Left renal pelvis (tissue), 4 donors: ENCODE measurements at places on chromosomes 1 and 21.

DNA sequence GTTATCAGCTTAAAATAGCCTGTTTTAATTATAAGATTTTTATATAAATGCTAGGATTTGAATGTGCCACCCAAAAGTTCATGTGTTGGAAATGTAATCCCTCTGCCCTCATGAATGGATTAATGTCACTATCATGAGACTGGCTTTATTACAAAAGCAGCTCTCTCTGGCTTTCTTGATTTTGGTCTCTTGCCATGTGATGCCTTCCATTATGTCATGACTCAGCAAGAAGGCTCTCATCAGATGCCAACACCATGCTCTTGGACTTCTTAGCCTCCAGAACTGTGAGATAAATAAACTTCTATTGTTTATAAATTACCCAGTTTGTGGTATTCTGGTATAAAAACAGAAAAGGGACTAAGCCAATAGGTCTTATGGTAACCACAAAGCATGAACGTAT, 6.9 kb upstream of the PRSS38 start:
- DNase-seq, result no peak

DNA sequence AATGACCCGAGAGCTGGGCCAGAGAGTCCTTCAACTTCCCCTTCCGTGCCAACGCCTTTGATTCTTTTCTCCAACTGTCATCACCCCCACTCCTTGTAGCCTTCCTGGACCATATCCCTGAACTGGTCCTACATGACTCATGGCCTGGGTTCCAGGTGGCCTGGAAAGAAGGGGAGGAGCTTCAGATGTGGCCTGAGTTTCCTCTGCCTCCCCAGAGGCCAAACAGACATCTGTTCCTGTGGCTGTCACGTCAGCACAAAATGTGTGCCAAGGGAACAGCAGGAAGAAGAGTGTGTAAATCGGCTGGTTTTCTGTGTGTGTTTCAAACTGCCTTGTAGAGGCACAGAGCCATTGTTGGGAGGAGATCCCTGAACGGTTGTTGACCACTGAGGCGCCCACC, 24.9 kb upstream of the KIRREL1 start:
- DNase-seq, result no peak

- DNase-seq, result no peak
Observed at GRCh38 chr1:181057079-181057478, 23.3 kb downstream of the MR1 start.

- DNase-seq, result no peak
Observed at GRCh38 chr1:65386439-65386838, 34.0 kb upstream of the LEPR start.

GRCh38 chr1:156052862-156053767, 483 bp downstream of the UBQLN4 start:
- DNase-seq, result peak; percentile 27

DNA sequence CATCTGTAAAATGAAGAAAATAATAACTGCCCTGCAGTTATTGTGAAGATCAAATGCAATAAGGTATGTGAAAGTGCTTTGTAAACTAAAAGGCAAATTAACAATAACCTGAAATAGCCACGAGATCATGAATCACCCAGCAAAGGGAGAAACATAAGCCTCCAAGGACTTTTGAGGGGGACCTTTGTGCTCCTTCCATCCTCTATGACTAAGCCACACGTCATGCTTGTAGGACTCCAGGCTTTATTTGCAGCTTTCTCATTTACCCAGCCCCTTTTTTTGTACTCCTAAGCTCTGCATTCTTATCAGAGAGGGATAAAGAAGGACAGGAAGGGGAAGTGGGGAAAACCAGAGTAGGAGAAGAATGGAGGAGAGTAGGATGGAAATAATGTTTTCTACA, 115.1 kb downstream of the PROX1 start:
- DNase-seq, result no peak

DNA sequence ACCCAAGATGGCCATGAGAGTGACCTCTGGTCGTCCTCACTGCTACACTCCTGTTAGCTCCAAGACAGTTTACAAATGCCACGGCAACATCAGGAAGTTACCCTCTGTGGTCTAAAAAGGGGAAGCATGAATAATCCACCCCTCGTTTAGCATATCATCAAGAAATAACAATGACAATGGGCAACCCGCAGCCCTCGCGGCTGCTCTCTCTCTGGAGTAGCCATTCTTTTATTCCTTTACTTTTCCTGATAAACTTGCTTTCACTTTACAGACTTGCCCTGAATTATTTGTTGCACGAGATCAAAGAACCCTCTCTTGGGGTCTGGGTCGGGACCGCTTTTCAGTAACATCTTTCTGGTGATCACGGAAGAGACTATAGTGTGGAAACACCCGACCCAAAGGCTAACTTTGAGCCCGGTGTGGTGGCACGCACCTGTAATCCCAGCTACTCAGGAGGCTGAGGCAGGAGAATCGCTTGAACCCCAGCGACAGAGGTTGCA, 19.8 kb upstream of the COX20 start:
- DNase-seq, result no peak

DNA sequence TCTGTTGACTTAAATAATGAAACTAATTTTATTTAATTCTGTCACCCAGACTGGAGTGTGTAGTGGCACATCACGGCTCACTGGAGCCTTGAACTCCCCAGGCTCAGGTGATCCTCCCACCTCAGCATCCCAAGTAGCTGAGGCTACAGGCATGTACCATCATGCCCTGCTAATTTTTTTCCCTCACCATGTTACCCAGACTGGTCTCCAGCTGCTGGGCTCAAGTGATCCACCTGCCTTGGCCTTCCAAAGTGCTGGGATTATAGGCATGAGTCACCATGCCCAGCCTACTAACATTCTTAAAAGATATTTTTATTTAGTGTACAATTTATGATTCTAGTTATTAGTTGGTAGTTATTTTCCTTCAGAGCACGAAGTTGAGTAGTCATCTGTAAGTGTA, 49.5 kb downstream of the NRDC start:
- no peak for DNase-seq

- no peak for DNase-seq
Observed at GRCh38 chr21:34216718-34217032, 143.3 kb downstream of the MRPS6 start.

DNA sequence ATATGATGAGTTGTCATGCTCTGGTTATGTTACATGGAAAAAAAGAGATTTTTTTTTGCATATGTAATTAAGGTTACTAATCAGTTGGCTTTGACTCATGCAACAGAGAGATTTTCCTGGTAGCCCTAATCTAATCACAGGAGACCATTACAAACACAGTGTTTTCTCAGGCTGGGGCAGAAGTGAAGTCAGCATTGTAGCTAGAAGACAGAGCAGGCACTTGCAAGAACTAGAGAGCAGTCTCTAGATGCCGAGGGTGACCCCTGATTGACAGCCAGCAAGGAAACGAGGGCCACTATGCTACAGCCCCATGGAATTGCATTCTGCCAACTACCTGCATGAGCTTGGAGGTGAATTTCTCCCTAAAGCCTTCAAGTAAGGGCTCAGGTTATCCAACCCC, 151.3 kb downstream of the RUNX1 start:
- DNase-seq, result no peak

- DNase-seq, result no peak
Observed at GRCh38 chr1:178579095-178579494, 66.2 kb downstream of the TEX35 start.

GRCh38 chr1:14597343-14598006, 1.0 kb upstream of the KAZN start:
- DNase-seq, result no peak

DNA sequence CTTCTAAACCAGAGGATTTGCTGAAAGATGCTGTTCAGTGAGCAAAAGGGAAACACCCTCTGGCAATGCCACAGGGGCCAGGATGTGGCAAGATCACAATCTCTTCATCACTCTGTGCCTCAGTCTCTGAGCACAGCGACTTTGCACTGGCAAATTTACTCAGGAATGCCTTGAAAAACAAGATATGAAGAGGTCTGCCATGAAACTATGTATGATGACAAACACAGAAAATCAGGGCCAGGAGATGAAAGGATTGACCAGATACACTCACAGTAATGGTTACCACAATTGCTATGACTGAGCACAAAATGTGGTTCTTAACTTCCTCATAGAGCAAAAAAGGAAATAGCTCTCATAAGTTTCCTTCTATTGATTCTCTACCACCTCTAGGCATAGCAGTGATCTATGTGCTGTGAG, 5.8 kb downstream of the TTC13 start:
- DNase-seq, result no peak

GRCh38 chr1:89606227-89606980, 26.5 kb upstream of the LRRC8C start:
- DNase-seq, result no peak

- DNase-seq, result no peak
Observed at GRCh38 chr1:17878837-17879236, 123.7 kb downstream of the ACTL8 start.

GRCh38 chr1:51168936-51169335, 66.9 kb downstream of the C1orf185 start:
- DNase-seq, result no peak

DNA sequence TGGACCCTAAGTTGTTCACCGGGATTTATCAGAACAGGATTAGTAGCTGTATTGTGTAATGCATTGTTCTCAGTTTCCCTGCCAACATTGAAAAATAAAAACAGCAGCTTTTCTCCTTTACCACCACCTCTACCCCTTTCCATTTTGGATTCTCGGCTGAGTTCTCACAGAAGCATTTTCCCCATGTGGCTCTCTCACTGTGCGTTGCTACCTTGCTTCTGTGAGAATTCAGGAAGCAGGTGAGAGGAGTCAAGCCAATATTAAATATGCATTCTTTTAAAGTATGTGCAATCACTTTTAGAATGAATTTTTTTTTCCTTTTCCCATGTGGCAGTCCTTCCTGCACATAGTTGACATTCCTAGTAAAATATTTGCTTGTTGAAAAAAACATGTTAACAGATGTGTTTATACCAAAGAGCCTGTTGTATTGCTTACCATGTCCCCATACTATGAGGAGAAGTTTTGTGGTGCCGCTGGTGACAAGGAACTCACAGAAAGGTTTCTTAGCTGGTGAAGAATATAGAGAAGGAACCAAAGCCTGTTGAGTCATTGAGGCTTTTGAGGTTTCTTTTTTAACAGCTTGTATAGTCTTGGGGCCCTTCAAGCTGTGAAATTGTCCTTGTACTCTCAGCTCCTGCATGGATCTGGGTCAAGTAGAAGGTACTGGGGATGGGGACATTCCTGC, 3.9 kb upstream of the OLFML3 start:
- DNase-seq, result no peak

DNA sequence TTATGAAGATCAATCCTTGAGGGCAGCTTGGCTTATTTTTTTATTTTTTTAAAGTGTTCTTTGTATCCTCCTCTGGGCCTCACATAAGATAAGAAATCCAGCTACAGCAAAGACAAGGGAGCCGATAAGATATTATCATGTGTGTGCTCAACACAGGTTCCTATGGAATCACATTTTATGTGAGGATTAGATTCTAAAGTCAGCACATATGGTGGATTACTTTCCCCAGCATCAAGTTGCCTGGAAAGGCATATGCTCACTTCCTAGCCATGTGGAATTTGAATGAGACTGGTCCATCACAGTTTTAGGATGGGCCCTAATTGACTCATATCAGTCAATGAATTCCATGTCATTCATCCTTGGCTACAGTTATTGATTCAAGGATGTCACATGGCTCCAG, 456.9 kb upstream of the LRRC7 start:
- no peak for DNase-seq
